Breast epithelium (tissue), 4 donors: ENCODE measurements at places on chromosomes 2 and 18. TPM values are rescaled to one million over a fixed set of nuclear protein-coding genes. Genes with fewer than 3 reads are reported as not detected.

GRCh38 chr2:18598848-18599484 lies 9.6 kb upstream of the NT5C1B start:
- H3K36me3 ChIP-seq, result no peaks in the 10 kb centered on the region
- no peak overlapping the region for H3K27ac ChIP-seq
- no peak for DNase-seq
- no peaks in the 10 kb centered on the region for H3K4me1 ChIP-seq

The GPBAR1 gene
- 8.5 TPM for total RNA-seq

The QPCT gene
- total RNA-seq, result 3.7 TPM

- H3K4me3 ChIP-seq, result no peak overlapping the region
- DNase-seq, result peak; percentile 48
- H3K27ac ChIP-seq, result no peak overlapping the region
- no peaks in the 10 kb centered on the region for H3K36me3 ChIP-seq
- no peaks in the 10 kb centered on the region for H3K27me3 ChIP-seq
Measured at GRCh38 chr2:119218478-119219064, 5.1 kb upstream of the STEAP3 start.

- H3K36me3 ChIP-seq, result no peaks in the 10 kb centered on the region
- H3K4me1 ChIP-seq, result no peaks in the 10 kb centered on the region
- no peaks in the 10 kb centered on the region for H3K27me3 ChIP-seq
- no peak overlapping the region for H3K4me3 ChIP-seq
- DNase-seq, result no peak
Measured at GRCh38 chr18:3117493-3118192, 102.1 kb downstream of the MYOM1 start.

DNA sequence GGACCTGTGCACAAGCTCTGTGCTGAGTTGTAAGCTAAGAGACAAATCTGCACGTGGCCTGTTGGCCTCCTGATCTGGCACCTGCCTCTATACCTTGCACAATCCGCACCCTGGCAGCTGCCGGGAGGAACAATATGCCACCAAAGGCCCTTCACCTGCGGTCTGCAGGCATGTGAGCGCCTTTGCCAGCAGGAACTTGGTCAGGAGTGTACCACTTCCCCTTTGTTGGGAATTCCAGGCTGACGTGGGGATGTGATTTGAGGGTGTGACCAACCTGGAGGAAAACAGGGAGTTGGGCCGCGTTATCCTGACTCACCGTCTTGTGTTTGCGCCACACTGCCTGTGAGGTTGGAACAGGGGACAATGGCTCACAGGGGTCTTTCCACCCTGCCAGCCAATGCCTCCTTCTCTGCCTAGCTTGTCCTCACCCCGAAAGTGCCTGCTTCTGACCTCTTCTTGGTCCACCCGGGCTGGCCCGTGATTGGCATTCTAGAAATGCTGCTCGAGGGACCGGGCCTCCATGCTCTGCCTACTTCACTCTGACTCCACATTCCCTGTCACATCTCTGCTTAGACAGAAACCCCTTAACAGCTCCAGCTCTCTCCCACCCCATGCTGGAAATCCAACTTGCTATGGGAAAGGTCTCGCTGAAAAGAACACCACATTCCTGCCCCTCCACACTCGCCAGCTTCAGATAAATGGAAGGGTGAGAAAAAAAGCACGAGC lies 67.1 kb upstream of the MAP4K4 start:
- DNase-seq, result peak; percentile 85
- no peaks in the 10 kb centered on the region for H3K27me3 ChIP-seq
- H3K36me3 ChIP-seq, result no peaks in the 10 kb centered on the region
- H3K4me1 ChIP-seq, result no peaks in the 10 kb centered on the region
- peak overlapping the region; percentile 28 for H3K27ac ChIP-seq

The STPG4 gene
- total RNA-seq, result 0.32 TPM

DNA sequence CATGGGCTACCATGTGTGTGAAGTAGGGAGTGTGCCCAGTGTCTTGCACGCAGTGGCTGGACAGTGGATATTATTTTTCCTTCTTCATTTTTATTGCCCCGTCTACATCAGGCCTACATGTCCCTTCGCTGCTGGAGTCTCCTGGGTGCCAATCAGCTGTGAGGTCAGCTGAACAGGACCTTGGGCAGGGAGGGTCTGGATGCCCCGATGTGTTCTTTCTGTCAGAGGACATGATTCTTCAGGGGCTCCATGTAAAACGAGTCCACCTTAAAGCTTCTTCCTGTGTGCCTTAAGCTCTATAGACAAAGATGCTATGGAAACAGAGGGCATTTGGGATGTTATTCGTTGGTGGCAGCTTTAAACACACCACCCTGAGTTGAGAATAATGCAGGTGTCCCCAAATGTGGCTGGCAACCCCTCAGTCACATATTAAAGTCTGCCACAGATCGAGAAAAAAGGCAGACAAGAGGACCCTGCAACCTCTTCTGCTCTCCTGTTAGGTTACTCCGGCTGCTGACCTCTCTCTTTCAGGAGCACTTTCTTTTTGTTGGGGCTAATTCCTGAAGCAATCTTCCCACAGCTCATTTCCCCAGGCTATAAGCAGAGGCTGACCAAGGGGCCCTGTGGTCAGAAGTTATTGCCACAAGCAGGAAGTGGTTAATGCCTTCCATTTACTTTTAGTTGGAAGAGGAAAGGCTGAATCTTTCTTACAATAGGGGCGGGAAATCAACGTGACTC lies 20.0 kb downstream of the GREB1 start:
- no peak for DNase-seq
- no peak overlapping the region for H3K27ac ChIP-seq
- H3K4me1 ChIP-seq, result no peaks in the 10 kb centered on the region
- H3K36me3 ChIP-seq, result no peaks in the 10 kb centered on the region

DNA sequence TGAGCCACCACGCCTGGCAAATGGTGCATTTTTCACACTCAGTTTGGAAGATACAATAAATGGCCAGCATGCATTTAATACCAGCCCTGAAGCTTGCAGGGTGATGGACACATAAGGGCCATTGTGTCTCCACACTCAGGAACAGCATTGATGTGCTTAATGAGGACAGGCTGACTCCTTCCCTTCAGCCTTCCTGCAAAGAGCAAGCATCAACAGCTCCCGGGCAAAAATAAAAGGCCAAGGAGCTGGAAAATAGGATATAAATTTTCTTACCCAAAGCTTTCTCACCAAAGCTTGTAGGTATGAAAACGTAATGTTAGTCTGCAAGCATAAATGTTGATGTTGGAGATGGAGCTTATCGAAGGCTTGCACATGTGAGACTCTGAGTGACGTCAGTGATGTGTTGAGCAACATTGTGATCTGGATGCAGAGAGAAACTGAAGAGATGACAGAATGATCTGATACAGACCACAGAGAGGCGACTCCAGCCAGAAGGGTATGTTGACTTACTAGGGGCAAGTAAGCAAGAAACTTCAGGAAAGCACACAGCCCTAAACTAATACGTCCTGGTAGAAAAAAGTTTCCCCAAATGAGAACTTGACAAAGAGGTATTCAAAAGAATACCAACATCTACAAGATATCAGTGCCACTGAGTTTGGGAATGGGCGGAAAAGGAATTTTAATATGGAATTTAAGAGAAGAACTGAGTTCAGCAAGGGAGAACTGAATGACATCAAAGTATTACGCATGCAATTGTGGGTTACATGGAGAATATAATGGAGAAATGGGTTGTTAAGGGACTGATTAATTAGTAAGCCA lies 256.5 kb downstream of the TGIF1 start:
- no peak for DNase-seq
- H3K4me1 ChIP-seq, result peaks cover 10% of the 10 kb centered on the region
- no peaks in the 10 kb centered on the region for H3K36me3 ChIP-seq
- H3K27ac ChIP-seq, result no peak overlapping the region

GRCh38 chr18:24397694-24398368 lies at the start of gene OSBPL1A:
TSS of gene OSBPL1A (minus strand) at chr18:24397824. CDS start at chr18:24377533, 20,291 bp downstream.
- no peaks in the 10 kb centered on the region for H3K4me1 ChIP-seq
- H3K4me3 ChIP-seq, result peak within 1 kb of the TSS; percentile 84
- H3K36me3 ChIP-seq, result no peaks in the 10 kb centered on the region
- DNase-seq, result peak; percentile 90
- H3K27me3 ChIP-seq, result no peaks in the 10 kb centered on the region

The PTPRN gene
- not detected for total RNA-seq

GRCh38 chr2:178265851-178266250 lies 71.5 kb downstream of the OSBPL6 start:
- H3K27ac ChIP-seq, result no peak overlapping the region
- H3K36me3 ChIP-seq, result no peaks in the 10 kb centered on the region
- H3K4me3 ChIP-seq, result no peak overlapping the region
- H3K27me3 ChIP-seq, result no peaks in the 10 kb centered on the region
- no peaks in the 10 kb centered on the region for H3K4me1 ChIP-seq

The RAX gene
- not detected for total RNA-seq
